ENCODE measurements at places on chromosomes 16 and 17.

DNA sequence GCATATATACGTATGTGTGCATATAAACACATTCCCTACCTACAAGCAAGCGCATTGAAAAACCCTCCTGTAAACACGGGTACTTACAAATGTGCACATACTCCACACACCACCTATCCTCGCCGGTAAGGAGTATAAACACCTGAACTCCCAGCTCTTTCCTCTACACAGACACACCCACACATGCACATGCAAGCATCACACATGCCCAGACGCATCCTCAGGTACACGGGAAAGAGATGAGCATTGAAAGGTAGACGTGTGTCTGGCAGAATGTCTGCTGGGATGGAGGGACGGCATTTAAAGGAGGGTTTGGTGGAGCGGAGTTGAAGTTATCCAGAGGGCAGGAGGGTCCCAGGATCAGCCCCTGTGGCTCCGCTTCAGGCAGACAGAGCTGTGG lies 4.7 kb upstream of the SMTNL2 start:
- no peak for DNase-seq

DNA sequence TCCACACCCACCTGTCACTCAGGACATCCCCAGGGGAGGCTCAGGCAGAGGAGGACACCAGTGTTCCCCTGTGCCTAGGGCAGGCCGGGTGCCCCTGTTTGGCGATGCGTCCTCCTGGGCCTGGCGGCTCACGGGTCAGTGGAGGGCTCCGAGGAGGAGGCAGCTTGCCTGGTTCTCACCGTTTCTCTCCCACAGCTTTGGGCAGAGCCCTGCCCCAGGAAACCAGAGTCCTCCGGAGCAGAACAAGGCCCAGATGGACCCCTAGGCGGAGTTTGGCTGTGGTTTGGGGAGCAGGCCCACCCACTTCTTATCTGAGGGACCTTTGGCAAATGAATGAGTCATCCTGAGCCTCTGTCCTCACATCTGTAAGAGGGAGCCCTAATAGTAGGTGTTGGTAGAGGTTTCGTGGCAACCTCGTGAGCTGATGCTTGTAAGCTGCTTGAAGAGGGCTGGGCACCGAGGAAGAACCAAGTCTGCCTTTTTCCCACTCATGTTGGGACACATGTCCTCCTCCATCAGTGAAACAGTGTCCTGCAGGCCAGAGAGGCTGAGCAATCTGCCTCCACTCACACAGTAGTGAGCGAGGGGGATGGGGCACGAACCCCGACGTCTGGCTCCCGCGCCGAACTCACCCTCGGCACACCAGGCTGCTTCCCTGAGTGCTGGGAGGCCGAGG lies 247.0 kb upstream of the CIBAR2 start:
- peak; percentile 81 for DNase-seq

- DNase-seq = no peak
These were observed at the start of gene HSF4 for GRCh38 chr16:67164599-67165061. Gene HSF4, plus strand, starts transcription at chr16:67164745. Its CDS starts 67 bp downstream, at chr16:67164812.

DNA sequence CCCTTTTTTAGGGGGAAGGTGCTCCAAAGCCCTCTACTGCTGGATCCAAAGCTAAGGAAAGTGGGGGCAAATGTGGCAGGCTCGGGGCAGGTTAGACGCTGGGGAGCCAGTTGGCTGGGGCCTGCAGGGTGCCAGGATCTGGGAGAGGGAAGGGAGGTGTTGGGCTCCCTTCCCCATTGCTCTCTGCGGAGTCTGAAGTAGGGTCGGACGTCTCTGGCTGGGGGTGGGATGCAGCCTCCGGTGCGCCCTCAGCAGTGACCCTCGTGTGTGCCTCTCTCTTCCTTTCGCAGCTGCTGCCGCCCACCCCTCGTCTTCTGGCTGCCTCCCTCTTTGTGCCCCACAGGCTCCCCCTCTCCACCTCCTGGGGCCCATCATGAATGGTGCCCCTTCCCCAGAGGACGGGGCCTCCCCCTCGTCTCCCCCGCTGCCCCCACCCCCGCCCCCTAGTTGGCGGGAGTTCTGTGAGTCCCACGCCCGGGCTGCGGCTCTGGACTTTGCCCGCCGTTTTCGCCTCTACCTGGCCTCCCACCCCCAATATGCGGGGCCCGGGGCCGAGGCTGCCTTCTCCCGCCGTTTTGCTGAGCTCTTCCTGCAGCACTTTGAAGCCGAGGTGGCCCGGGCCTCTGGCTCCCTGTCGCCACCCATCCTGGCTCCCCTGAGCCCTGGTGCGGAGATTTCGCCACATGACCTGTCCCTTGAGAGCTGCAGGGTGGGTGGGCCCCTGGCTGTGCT lies 2.2 kb downstream of the SH2B1 start:
- no peak for DNase-seq

DNA sequence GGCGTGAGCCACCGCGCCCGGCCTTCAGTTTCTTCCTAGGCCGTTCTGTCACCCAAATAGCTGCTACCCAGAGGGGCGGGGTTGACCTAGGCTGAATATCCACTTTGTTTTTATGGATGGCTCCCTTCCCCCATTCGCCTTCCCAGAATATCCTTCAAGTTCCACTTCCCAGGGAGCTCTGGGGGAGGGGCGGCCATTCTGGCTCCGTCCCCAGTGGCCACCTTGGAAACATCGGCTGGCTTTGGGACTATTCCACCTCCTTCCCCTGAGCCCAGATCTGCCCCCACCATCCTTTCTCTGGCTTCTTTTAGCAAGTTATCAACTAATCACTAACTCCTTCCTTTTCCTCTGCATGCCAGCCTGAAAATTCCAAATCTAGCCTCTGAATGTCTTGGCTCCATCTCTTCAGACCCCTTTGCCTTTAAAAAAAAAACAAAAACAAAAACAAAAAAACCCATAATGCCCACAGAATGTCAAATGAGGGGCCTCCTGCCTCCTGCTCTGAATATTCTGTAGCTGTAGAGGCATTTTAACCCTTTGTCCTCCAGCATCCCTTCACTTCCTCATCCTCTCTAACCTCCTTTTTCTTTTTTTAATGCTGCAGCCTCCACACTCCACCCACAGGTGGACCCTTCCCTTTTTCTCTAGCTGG lies 6.4 kb downstream of the ATP1B2 start:
- DNase-seq = no peak

- DNase-seq = no peak
These were observed 559.8 kb downstream of the WWOX start for GRCh38 chr16:78659216-78659615.

Measured in choroid plexus epithelial cell (primary cell).